ENCODE measurements at places on chromosomes 2 and 18. TPM values are rescaled to one million over a fixed set of nuclear protein-coding genes. Genes with fewer than 3 reads are reported as not detected.

Gene GNLY
- total RNA-seq: 0.45 TPM

Gene BMP10
- total RNA-seq: not detected

Gene FBXO15
- total RNA-seq: 0.84 TPM

Gene VIL1
- not detected for total RNA-seq

GRCh38 chr18:4639628-4640310, 184.7 kb upstream of the DLGAP1 start:
- H3K27me3 ChIP-seq: no peaks in the 10 kb centered on the region
- no peak for DNase-seq
- no peaks in the 10 kb centered on the region for H3K4me1 ChIP-seq
- H3K27ac ChIP-seq: no peak overlapping the region
- H3K4me3 ChIP-seq: no peak overlapping the region

GRCh38 chr2:48137829-48138228, 231.5 kb upstream of the FBXO11 start:
- no peaks in the 10 kb centered on the region for H3K27me3 ChIP-seq
- no peaks in the 10 kb centered on the region for H3K36me3 ChIP-seq
- H3K27ac ChIP-seq: no peak overlapping the region

Gene LYPD6B
- not detected for total RNA-seq

- no peak overlapping the region for H3K27ac ChIP-seq
- no peaks in the 10 kb centered on the region for H3K27me3 ChIP-seq
- H3K4me1 ChIP-seq: no peaks in the 10 kb centered on the region
- no peaks in the 10 kb centered on the region for H3K36me3 ChIP-seq
- no peak overlapping the region for H3K4me3 ChIP-seq
These were observed 303.5 kb upstream of the CELF4 start for GRCh38 chr18:37869051-37869450.

DNA sequence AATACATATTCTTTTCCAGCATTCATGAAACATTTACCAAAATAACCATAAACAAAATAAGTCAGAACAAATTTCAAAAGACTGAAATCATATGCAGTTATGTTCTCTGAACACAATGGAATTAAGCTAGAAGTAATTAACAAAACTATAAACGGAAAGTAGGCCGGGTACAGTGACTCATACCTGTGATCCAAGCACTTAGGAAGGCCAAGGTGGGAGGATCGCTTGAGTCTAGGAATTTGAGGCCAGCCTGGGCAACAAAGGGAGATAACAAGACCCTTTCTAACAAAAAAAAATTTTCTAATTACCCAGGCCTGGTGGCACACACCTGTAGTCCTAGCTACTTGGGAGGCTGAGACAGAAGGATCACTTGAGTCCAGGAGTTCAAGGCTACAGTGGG, 14.9 kb downstream of the ATAD2B start:
- H3K27ac ChIP-seq: no peak overlapping the region
- H3K27me3 ChIP-seq: no peaks in the 10 kb centered on the region
- H3K4me1 ChIP-seq: no peaks in the 10 kb centered on the region
- H3K4me3 ChIP-seq: no peak overlapping the region

GRCh38 chr2:161766334-161766733, 142.1 kb downstream of the SLC4A10 start:
- no peak for DNase-seq
- H3K27me3 ChIP-seq: no peaks in the 10 kb centered on the region
- H3K36me3 ChIP-seq: no peaks in the 10 kb centered on the region
- H3K4me1 ChIP-seq: no peaks in the 10 kb centered on the region
- H3K4me3 ChIP-seq: no peak overlapping the region

DNA sequence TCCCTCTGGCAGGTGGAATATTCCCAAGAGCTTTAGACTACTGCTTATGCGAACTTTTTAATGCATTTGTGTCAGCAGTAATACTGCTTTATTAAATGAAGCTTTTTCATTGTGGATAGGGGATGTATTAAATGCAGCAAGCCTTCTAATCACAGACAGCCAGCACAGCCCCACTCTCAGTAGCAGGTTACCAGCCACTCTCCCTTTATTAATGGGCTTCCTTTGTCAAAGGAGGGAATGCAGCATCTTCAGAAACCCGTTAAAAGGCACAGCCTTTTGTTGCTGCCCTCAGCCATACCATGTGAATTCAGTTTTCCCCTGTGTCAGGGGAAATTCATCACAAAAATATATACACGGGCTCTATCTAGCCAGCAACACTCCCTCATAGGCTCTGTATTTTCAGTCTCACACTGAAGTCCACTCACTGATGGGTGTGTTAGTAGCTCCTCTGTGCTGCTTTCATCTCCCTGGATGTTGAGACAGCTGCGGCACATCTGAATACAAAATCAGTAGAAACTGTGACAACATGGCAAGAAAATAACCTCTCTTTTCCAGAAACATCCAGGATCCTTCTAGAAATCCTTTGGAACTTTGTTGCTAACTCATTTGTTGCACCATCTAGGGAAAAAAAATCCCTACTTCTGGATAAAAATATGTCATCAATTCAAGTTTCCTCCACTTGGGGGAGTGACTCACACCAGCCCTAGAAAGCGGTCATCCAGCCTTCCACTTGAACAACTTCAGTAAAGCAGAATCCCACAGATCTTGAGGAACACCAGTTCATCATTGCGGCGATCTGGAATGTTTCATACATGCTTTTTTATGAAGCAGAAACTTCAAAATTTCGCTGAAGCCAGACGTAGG, 48.4 kb downstream of the LRRTM1 start:
- no peaks in the 10 kb centered on the region for H3K27me3 ChIP-seq
- no peaks in the 10 kb centered on the region for H3K36me3 ChIP-seq
- H3K27ac ChIP-seq: no peak overlapping the region
- no peak for DNase-seq

DNA sequence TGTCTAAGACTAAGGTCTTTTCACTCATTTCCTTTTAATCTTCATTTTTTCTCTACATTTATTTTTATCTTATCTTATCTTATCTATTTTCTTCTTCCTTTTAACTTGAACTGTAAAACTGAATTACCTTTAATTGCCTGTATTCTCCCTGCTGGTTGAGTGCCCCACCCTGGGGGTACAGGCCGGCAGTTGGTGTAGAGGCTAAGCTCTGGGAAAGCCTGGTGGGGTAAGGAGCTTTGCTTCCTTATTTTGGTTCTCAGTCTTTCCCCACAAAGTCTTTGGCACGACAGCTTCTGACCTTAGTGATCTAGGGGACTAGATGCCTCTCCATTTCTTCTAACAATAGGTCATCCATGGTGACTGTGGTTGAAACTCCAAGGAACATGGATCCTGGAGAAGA, 26.8 kb upstream of the HAAO start:
- DNase-seq: no peak
- H3K27me3 ChIP-seq: no peaks in the 10 kb centered on the region
- no peaks in the 10 kb centered on the region for H3K4me1 ChIP-seq

Data from heart left ventricle (tissue), 16 donors.